Stimulated activated naive CD8-positive, alpha-beta T cell treated with anti-CD3 and anti-CD28 coated beads, Interleukin-15, amount 100 ng/mL, for 72 hours (primary cell): ENCODE measurements at places on chromosomes 7 and 10.

GRCh38 chr7:11737723-11738122 lies 94.3 kb downstream of the THSD7A start:
- DNase-seq = no peak

- DNase-seq = no peak
These were observed 357.4 kb downstream of the PPP1R3A start for GRCh38 chr7:113561446-113561845.

DNA sequence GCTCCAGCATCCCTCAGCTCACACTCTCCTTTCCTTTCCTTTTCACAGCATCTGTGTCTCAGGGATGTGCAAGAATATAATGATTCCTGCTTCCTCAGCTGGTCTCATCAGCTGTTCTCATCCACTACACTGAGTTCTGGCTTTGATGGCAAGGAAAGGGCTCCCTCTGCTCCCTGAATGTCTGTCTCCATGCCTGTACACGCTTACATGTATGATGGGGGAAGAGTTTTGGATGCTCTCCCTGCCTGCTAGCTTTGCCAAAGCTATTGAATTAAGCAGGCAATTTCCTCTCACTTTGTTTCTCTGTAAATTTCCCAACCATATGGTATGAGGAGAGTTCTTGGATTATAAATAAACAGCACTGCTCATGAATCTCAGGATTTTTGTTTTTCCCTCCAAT lies 254.5 kb downstream of the SORCS3 start:
- no peak for DNase-seq

DNA sequence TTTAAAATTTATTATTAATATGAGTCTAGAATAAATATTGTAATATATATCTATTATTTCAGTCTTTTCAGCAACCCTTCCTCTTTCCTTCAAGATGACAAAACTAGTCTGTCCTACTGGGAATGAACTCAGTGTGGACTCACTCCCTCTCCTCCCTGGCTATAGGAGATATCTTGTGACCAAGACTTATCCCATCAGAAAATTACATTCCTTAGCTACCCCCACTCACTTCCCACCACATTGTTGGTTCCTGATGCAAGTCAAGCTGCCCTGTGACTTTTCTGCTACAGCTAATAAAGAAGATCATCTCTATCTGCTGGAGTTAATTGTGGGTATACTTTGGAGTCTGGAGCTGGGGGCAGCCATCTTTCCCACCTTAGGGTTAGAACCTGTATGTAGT lies 28.0 kb upstream of the MCU start:
- no peak for DNase-seq

- DNase-seq = no peak
These were observed 140.6 kb downstream of the ALOX5 start for GRCh38 chr10:45514291-45515270.

DNA sequence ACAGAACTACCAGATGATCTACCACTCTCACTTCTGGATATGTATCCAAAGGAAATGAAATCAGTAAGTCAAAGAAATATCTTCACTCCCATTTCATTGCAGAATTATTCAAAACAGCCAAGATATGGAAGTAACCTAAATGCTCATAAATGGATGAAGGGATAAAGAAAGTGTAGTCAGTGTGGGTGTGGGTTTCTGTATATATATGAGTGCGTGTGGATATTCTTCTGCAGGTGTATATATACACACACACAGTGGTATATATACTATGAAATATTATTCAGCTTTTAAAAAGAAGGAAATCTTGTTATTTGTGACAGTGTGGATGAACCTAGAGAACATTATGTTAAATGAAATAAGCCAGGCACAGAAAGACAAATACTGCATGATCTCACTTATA lies 48.7 kb downstream of the IMMP2L start:
- no peak for DNase-seq

DNA sequence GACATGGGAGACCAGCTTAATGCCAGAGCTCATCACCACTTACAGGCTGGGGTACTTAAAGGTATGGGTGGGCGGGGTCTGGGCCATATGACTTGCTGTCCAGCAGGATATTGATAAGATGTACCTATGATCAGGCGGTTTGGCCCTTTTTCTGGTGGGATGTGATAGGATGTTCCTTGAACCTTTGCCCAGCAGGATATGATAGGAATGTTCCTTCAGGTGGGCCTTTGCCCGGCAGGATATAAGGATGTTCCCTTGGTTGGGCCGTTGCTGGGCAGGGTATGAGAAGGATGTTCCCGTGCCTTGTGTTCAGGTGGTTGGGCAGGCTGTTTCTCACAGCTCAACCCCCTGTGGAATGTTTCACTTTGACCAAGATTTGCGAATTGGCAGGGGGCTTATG lies 187.2 kb upstream of the CXCL12 start:
- no peak for DNase-seq

DNA sequence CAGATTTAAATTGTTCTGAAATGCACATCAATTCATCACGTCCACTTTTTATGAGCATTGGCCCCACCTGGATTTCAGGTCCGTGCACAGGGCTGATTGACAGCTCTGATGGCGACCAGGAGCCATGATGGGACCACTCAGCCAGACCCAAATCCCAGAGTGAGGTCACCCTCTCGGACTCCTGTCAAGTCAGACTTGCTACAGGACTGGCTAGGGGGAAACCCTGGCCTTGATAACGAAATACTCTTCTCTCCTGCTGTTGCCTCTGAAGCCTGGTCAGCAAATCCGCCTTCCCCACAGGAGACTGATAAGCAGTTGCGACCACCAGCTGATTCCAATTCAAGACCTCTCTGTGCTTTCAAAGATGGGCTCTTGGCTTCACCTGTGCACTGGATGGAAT lies 76.4 kb downstream of the CARD11 start:
- DNase-seq = no peak

- no peak for DNase-seq
These were observed 103.7 kb downstream of the KCNMA1 start for GRCh38 chr10:77533887-77534278.
